GM10248 (cell line): ENCODE measurements at places on chromosomes 11 and 22.

- DNase-seq, result no peak
These were observed 49.6 kb upstream of the E2F8 start for GRCh38 chr11:19290356-19290755.

GRCh38 chr22:37199760-37200108, 11.7 kb upstream of the C1QTNF6 start:
- DNase-seq, result no peak

DNA sequence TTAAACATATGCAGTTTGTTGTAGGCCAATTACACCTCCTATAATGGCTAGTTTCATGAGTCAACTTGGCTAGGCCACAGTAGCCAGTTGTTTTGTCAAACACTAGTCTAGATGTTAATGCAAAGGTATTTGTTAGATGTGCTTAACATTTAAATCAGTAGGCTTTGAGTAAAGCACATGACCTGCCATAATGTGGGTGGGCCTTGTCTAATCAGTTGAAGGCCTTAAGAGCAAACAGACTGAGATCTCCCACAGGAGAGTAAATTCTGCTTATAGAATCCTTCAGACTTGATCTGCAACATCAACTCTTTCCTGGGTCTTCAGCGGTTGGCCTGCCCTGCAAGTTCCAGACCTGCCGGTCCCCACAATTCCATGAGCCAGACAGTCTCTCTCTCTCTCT, 1345.9 kb downstream of the BRD1 start:
- DNase-seq, result no peak

GRCh38 chr11:88103337-88104206, 71.7 kb downstream of the RAB38 start:
- peak; percentile 25 for DNase-seq

DNA sequence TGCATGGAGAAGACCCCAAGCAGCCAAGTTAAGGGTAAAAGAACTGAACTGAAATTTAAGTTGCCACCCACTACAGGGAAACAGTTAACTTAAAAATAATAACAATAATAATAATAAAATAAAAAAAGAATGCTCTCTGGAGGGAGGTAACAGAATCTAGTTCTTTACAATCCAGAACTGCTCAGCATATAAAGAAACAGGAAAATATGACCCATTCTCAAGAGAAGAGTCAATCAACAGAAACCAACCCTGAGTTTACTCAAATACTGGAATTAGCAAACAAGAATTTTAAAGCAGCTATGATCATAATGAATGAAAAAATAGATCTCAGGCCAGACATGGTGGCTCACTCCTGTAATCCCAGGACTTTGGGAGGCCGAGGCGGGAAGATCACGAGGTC, 53.8 kb downstream of the DENND5A start:
- DNase-seq, result no peak

DNA sequence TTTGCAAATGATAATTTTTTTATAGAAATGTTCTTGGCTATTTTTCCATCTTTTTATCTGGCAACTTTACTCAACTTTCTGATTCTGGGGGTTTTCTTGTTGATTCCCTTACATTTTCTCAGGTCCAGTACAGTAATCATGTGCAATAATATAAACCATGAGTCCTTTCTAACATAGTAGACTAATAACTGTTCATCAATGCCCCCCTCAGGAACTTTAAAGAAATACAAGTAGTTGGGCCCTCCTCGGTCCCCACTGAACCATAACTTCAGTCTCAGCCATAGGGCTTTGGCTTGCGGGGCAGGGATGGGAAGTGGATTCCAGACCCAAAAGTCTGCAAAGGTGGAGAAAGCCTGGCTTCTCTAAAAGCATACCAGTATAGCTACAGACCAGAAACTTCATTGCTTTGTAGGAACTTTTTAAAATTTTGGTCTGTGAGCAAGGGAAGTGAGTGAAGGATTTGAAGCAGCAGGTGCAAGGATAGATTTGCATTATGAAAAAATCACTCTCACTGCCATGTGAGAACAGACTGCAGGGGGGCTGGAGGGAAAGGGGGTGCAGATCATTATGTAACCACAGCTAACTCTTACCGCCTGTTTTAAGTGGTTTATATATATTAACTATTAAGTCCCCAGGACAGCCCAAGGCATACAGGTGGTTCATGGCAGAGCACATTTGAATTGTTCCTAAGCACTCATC, 10.4 kb upstream of the TUB start:
- DNase-seq, result peak; percentile 59

GRCh38 chr11:124865181-124865901, at the start of gene ROBO3:
Gene ROBO3 (plus strand): TSS chr11:124865432. CDS start chr11:124865578, 146 bp downstream.
- no peak for DNase-seq

GRCh38 chr11:76268498-76268897, 62.2 kb upstream of the WNT11 start:
- no peak for DNase-seq

DNA sequence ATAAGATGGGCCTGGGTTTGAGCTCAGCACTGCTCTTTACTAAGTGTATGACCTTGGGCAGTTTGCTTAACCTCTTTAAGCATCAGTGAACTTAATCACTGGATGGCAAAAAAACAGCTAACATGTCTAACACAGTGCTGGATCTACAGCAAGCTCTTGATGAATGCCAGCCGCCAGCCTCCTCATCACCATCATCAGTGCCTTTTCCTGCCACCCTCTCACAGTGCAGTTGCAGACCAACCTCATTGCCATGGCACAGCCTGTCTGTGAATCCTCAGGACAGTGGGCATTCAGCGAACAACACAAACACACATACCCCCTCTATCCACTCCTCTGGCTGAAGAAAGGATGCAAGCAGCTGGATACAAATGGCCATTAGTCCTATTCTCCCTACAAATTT, 133.0 kb downstream of the OPCML start:
- DNase-seq, result no peak

DNA sequence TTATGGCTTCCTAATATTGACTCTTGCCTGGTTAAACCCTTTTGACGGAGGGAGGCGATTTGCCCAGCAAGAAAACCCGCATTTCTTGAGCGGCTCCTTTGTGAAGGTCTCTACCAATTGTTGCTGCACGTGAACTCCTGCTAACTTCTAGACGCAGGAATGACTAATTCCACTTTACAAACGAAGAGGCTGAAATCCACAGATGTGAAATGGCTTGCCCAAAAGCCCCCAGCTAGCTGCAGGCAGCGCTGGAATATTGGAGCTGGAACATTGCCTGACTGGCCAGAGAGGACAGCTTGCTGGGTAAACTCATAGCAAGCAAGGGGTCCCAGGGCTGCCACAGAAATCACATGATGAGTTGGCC, 542 bp downstream of the GCAT start:
- no peak for DNase-seq

- DNase-seq, result no peak
These were observed 20.4 kb downstream of the OR56B4 start for GRCh38 chr11:6127881-6128280.

DNA sequence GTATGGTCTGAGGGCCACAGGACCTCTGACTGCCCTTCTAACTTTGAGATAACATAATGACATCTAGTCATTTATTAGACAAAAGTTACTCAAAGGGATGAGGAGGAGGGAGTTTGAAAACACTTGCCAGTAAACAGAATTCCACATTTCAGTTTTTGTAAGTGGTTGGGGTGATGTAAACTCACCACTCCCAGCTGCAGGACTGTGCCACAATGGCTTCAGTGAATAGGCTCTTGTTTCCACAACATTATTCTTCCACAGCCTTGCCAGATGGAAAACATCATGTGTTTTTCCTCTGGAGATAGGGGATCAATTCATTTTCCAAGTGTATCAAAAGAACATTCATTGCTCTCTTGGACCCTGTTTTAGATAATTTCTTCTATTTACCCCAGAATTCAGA, 147.2 kb upstream of the BDNF start:
- DNase-seq, result no peak

GRCh38 chr11:41134971-41135370, 324.5 kb downstream of the LRRC4C start:
- no peak for DNase-seq

DNA sequence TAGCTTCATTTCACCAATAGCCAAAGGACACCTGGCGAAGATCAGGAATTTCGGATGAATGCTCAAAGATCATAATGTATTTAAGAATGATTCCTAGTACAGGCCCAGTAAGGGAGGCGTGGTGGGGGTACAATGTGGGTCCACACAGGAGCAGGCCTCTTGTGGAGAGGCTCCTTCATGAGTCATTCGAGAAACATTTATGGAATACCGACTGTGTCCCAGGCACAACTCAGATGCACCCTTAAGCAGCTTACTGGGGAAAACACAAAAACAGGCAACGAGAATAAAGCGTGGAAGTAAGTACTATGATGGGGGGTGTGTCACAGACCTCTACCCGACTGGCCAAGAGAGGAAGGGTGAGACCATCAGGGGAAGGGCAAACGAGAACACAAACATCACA, 44.5 kb downstream of the SMCO4 start:
- DNase-seq, result no peak

GRCh38 chr11:79536155-79536917, 95.5 kb upstream of the TENM4 start:
- no peak for DNase-seq

DNA sequence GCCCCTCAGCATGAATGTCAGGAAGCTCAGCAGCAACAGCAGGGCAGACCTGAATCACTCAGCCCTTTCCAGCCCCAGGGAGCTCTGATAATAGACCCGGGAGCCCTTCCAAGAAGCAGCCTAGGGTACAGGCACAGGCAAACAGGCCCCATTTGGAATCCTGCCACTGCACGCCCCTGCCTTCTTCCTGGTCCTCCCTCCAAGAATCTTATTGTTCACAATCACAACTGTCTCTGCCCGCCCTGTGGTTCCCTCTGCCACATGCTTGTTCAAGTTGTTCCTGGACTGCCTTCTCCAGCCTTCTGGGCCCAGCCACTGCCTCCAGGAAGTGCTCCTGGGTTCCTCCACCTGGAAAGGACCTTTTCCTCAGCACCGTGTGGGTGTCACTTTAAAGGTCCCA, 54.6 kb downstream of the LRRC32 start:
- DNase-seq, result no peak

DNA sequence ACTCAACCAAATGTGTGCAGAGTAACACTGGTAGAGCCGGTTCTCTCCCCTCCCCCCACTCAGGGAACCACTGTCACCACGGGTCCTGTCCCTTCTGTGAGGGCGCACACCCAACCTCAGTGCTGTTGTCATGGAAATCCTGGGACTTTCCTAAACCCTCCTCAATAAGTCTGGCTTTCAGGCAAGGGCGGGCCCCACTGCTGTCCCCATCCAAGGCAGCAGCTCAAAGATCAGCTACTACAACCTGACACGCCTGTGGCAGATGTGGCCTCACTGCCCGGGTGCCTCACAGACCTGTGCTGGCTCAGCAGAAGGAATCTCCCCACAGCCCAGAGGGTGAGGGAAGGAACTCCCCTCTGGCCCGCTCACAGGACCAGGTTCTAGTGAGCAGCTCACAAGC, 2.2 kb downstream of the PRODH start:
- DNase-seq, result no peak

DNA sequence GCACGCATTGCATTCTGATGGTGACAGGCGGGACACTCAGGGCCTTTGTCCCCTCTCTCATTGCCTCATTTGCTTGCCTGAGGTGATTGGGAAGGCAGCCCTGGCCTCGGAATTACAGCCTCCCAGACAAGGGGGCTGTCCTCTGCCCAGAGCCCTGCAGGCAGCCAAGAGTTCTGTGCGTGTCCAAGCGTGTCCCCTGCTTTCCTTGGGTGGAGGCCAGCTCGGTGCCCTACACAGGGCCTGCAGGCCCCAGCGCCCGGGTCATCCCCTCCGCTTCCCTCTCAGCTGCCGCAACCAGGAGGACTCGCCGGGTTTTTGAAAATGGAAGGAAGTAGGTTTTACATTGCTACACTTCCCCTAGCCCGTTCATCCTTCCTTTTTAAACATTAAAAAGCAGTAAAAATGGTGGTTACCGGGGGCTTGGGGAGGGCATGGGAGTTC, 1.9 kb downstream of the GRAMD4 start:
- DNase-seq, result no peak

DNA sequence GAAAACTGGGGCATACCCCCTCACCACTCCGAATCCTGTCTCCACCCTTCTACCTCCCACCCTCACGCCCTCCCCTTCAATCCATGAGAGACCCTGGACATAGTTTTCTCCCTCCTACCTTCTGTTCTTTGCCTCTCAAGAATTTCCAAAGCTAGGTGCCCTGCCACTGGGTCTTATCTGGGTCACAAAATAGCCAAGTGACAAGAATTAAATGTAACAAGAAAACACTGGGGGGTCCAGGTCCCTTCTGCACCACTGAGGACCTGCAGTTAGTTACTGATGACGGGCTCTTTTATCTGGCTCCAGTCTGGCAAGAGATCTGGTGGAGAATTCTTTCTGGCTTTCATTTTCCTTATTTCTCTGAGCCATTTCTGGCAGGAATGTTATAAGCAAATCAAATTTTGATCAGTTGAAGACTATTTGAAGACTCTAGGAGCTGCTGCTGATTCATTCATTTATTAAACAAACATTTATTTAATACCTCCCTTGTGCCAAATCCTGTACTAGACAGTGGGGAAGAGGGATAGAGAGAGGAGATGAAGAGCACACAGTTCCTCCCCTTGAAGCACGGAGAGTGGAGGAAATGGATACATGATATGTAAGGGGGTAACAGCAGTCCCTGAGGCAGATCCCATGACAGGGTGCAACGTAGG, 135.2 kb downstream of the RRAS2 start:
- DNase-seq, result no peak

DNA sequence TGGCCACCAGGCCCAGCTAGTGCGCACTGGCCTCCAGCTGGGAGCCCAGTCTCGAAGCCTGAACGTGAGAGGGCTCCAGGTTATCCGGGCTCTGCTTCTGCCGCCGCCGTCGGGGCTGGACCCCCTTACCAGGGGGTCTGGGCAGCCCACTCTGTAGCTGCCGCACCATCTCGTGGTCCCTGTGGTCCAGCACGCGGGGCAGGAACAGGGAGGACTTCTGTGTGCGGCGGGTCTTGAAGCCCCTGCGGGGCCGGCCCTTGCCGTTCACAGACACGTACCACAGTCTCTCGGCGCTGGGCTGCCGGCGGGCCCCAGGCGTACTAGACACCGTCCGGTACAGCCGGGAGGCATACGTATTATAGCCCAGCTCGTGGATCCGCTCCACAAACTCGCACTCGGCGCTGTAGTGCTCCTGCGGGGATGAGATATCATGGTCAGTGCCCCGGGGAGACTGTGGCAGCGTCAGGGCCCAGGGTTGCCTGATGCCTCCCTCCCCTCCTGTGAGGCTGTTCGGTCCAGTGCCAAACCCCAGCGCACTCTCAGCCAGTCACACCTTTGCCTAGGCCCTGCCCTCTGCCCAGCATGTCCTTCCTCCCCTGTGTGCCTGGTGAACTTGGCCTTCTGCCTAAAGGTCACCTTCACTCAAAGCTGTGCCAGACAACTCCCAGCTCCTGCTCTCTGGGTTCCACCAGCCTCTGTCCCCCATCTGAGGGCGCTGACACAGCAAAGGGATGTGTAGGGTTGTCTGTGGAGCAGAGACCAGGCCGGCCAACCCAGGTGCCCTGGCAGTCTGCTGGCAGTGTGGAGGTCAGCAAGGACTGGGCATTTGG, 8.7 kb downstream of the FGF3 start:
- DNase-seq, result no peak

- no peak for DNase-seq
These were observed 1.1 kb downstream of the MYBPC3 start for GRCh38 chr11:47351156-47352126.

- DNase-seq, result no peak
These were observed 118.1 kb downstream of the TIMP3 start for GRCh38 chr22:32919629-32920028.

- DNase-seq, result no peak
These were observed 37.6 kb upstream of the THY1 start for GRCh38 chr11:119460582-119460981.
